ENCODE measurements at places on chromosomes 6 and 20.

GRCh38 chr20:57382516-57382915 is 8.7 kb upstream of the RBM38 start:
- DNase-seq: no peak

DNA sequence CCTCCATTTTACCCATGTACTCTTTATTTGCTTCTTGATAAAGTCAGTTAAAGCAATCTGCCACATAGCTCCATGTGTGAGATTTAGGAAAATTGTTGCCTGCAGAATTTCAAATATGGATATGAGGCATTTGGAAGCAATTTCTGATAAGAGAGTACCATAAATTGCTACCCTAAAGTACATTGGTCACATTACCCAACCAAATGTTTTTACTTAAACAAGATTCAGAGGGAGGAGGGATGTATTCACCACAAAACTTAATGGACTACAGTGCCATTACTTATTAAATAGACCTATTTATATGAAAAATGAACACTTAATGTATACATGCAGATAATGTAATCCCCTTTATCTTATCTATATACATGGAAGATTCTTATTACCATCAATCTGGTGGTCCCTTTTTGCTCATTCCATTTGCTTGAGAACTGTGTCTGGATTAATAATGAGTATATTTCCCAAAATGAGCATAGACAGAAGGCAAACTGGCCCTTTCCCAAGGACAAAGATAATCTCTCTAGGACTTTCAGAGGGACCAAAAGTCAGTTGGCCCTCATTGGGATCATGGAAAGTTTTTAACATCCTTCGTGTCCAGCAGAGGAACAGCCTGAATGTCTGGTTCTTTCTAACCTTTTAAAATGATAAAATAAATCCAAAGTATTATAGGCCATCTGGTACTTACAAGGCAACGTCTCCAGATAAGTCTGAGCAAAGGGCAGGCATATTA is 526.4 kb downstream of the CBLN4 start:
- no peak for DNase-seq

GRCh38 chr6:127148511-127148910 is 30.0 kb downstream of the RSPO3 start:
- no peak for DNase-seq

GRCh38 chr6:40910260-40910893 is 128.6 kb downstream of the UNC5CL start:
- no peak for DNase-seq

DNA sequence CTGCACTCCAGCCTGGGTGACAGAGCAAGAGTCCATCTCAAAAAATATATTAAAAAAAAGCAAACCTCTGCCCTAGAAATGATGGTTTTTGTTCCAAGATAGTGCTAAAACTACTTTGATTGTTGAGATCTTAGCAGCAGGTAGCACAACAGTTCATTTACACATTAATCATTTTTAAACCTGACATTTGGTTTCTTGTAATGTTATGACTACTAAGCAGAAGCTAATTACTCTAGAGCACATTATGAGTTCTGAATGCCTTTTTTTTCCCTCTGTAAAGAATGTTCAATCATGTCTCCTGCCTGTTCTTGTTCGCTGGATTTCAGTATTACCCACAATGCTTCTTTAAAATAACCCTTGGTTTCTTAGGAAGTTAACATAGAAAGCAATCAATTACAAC is 24.7 kb upstream of the PHF3 start:
- DNase-seq: no peak

DNA sequence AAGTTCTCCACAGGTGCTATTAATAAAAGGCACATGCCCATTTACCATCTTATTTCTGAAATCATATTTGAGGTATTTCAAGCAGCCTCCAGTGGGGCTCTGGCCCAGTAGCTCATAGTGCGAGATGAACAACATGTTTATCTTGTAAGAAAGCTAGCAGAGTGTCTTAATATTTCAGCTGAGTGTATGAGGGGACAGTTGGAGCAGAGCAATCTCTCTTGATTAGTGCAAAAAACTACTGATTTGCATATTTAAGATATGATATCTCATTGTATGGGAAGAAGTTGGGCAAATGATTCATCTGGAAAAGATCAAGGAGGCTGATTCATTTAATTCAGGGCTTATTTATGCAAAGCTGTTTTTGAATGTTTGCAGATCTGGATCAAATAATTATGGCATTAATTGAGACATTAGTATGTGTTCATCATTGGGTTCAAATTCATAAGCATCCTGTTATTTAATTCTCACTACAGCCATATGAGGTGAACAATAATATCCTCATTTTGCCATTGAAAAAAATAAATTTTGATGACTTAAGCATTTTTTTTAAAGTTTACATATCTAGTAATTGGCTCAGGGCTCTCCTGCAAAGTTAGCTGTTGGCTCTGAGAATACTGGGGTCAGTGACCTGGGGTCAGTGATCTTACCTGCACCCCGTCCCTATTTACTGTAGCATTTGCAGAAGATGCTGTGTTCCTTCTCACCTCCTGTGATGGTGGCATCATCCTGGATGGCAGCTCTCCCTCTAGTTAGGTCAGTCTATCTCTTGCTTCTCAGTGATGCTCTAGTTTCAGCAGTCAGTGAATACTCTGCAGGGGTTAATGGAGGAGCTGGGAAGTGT is 24.1 kb upstream of the GCLC start:
- no peak for DNase-seq

GRCh38 chr6:139240161-139241010 is 51.4 kb downstream of the TXLNB start:
- no peak for DNase-seq

GRCh38 chr6:106924694-106925523 is 49.6 kb downstream of the CD24 start:
- no peak for DNase-seq

GRCh38 chr6:165694296-165694695 is 31.3 kb upstream of the PDE10A start:
- no peak for DNase-seq

- no peak for DNase-seq
Observed at GRCh38 chr6:493840-494239, 102.3 kb downstream of the IRF4 start.

- DNase-seq: peak; percentile 47
Observed at GRCh38 chr20:63102721-63103375, 96.1 kb upstream of the BHLHE23 start.

- no peak for DNase-seq
Observed at GRCh38 chr6:156725712-156726111, 51.5 kb upstream of the ARID1B start.

DNA sequence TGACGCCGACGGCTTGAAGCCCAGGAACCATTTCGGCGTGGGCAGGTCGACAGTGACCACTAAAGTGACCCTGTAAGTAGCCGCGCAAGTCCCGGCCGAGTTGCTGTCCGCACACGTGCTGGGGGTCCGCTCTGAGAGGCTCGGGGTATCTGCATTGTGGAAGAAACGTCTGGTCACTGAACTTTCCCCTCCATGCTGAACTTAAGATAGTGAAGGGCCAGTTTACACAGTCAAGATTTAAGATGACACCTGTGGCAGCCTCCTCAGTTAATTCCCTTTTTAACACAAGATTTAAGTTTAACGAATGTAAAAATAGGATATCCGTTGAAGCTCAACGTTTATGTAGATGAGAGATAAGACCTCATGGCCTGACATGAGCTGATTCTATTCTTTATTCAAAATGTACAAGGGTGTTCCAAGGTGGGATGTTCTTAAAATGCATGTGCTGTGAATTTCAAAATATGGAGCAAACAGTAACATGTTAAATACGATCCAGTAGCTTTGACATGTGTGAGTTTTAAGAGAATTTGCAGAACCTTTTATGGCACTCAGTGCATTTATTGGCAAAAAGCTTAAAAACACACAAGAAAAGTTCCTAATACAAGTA is 116.2 kb downstream of the RTN4IP1 start:
- no peak for DNase-seq

DNA sequence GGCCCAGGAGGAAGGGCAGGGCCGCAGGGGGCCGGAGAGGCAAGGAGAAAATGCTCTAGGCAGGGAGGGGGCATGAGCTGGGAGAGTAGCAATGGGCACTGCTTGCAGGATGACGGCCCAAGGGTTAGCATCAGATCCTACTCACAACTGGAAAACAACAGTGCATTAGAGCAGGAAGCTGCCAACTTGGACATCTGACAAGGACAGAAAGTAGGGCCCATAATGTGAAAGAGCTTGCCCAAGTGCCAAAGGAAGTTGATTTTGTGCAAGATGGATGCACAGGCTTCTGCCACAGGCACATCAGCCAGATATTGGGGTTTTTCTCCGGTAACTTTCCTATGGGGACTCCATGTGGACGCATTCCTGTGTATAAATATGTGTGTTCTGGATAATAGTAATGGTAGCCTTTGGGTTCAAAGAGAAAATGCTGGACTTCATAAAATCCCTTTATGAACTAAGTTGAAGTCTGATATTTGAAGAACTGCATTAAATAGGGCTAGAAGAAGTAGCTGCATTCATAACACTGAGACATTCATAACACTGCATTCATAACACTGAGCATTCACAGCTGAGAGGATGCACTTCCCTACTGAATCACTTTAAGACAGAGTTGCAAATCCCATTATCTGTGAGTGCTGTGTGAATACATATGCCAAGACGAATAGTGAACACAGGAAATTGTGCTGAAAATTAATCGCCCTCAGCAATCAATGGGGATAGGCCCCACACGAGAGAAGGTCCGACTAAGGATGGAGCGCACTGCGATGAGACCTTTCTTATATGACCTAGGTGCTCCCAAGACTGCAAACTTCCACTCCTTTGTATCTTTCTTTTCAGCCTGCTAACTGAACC is 235.6 kb upstream of the PRDM1 start:
- no peak for DNase-seq

GRCh38 chr6:56689663-56690062 is 47.0 kb upstream of the DST start:
- no peak for DNase-seq

DNA sequence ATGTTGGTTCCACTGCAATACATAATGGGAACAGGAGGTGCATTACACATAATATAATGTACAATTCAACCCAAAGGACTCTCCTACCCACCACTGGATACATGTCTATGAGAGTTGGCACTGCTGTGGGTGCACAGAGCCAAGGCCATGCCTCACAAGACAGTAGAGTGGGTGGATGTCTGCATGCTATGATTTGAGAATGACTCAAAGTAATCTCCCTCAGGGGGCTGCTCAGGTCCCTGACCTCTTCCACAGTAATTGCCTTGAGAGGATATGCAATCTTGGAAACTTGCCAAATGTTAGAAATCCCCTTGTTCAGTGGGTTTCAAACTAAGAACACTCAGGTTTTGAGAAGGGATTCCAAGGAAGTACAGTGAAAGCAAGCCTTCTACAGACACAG is 79.0 kb downstream of the ANKEF1 start:
- DNase-seq: no peak

GRCh38 chr6:16271428-16271827 is 33.0 kb downstream of the GMPR start:
- no peak for DNase-seq

GRCh38 chr6:44642349-44642748 is 254.8 kb downstream of the CDC5L start:
- no peak for DNase-seq

DNA sequence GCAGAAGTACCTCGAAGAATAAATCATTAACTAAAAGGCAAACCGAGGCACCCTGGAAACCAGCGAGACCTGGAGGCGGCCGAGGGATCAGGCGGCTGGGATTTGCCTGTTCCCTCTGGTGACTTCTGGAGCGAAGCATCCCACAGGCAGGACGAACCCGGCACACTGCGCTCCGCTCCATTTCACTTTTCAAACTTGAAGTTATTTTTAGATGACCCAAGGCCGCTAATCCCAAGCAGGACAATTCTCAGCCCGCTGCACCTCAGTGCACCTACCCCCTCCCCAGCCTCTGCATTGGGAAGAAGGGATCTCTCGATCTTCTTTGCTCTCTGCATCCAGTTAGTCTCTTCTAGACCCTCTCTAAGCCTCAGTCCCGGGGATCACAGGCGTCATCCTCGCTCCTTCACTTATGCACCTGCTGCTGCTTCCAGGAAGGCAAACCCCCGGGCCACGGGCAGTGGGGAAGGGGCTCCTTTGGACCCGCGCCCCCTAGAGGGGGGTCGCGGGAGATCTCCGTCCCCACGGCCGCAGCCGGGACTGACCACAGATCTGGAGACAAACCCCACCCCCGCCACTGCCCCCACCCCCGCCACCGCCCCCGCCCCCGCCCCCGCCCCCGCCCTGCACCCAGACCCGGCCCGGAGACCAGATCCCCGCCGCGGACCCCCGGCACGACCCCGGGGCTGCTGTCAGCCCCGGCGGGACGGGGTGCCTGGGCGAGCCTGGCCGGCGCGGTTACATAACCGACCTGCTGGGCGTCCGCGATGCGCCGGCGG is 636 bp downstream of the RCAN2 start:
- peak; percentile 80 for DNase-seq

All from WERI-Rb-1 (cell line).